Activated T-cell treated with anti-CD3 and anti-CD28 coated beads, Interleukin-2, amount 50 U/mL, for 4 hours (primary cell): ENCODE measurements at places on chromosomes 12 and 14.
A peak's percentile ranks its signal among the peaks of the same experiment; 100 is the strongest.

DNA sequence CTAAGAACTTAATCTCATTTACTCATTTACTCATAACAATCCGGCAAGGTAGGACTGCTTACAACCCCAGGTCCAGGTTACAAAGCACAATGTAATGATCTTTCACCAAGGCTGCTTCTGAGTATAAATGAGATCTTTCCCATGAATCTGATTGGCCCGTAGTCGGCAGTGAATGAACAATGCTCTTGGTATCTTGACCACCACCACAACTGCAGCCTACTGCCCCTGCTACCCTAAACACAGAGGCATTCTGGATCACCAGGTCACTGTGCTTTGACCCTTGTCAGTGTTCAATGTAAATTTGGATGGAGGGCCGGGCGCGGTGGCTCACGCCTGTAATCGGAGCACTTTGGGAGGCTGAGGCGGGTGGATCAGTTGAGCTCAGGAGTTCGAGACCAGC, 15.9 kb downstream of the FAM181A start:
- no peak for DNase-seq

DNA sequence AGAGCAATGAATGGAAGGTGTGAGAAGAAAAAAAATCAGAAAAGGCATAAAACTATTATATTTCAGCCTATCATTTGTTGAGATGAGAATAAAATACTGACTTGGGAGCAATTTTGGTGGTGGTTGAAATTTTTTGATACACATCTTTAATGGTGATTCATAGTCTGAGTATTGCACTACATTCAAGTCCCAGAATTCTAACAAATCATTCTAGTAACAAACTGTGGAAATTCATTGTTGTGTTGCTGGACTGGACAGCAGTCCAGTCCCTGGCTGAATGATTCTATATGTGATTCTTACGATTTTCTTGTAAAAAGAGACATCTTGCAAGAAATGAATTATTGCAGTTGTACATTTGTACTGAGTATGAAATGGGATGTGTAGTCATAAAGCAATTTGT, 268.6 kb downstream of the TRHDE start:
- no peak for DNase-seq

DNA sequence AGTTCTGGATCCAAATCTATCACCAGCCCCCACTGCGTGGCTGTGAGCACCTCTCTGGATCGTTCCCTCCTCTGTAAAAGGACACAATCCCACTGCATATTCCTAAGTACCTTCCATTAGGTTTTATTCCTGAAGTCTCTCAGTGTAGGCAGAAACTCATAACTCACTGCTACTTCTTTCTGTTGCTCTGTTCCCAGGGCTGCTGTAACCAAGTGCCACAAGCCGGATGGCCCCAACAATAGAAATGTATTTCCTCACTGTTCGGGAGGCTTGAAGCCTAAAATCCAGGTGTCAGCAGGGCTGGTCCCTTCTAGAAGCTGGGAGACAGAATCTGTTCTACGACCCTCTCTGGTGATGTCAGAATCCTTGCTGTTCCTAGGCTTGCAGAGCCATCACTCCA, 24.9 kb downstream of the FOXN3 start:
- no peak for DNase-seq

- DNase-seq: no peak
These were observed 419.7 kb upstream of the PRICKLE1 start for GRCh38 chr12:43008953-43009845.

- no peak for DNase-seq
These were observed 404 bp upstream of the CCDC91 start for GRCh38 chr12:28189784-28190320.

- DNase-seq: no peak
These were observed 120.4 kb upstream of the KRR1 start for GRCh38 chr12:75631831-75632230.

DNA sequence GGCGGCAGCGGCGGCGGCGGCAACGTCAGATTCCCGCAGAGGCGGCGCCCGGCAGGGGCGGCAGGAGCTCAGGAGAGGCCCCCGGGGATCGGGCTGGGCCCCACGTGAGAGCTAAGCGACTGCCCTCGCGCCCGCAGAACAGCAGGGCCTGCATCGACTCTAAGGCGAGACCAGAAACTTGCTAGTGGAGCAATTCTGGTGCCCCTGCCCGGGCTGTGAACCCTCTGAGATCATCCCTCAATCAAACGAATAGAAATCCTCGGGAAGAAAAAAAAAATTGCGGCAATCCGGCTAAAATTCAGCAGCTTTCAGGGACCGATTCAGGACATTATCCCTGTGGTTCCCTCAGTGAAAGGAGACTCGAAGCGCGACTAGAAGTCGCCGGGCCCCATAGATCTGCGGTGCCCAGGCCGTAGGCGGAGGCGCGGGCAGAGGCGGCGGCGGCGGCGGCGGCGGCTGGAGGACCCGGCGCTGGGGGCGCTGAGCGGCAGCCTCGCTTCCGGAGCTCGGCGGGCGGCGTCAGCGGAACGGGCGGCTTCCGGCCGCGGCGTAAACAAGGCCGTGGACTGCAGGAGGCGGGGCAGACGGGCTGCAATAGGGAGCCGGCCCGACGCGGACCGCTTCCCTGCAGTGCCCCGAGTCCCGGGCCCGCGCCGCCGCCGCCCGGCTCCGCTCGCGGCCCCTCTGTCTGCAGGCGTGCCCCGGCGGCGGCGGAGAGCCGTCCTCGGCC, at the start of gene KLHDC2:
TSS of gene KLHDC2 (plus strand) at position 583 of the 730 bp plus-strand sequence. CDS start 316 bp downstream, outside the sequence.
- DNase-seq: peak; percentile 82

GRCh38 chr12:76259660-76260389, 88.4 kb downstream of the BBS10 start:
- DNase-seq: no peak

GRCh38 chr12:51643951-51644350, 52.9 kb downstream of the SCN8A start:
- no peak for DNase-seq

DNA sequence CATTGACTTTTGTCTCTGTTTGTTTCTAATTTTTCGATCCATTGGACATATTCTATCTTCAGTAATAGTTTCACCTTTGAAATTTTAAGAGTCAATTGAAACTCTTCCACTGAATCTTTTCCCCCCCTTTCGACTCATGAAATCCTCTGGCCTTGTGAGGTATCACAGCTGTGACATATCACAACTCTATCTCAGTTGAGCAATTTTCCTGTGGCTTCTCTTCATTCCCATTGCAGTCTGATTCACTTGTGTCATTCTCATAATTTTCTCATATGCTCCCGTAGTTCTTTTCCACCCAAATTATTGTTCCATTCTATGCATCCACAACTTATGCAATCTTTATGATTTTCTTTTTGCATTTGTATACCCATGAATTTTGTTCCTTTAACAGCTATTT, 261.6 kb downstream of the DACT1 start:
- DNase-seq: no peak

DNA sequence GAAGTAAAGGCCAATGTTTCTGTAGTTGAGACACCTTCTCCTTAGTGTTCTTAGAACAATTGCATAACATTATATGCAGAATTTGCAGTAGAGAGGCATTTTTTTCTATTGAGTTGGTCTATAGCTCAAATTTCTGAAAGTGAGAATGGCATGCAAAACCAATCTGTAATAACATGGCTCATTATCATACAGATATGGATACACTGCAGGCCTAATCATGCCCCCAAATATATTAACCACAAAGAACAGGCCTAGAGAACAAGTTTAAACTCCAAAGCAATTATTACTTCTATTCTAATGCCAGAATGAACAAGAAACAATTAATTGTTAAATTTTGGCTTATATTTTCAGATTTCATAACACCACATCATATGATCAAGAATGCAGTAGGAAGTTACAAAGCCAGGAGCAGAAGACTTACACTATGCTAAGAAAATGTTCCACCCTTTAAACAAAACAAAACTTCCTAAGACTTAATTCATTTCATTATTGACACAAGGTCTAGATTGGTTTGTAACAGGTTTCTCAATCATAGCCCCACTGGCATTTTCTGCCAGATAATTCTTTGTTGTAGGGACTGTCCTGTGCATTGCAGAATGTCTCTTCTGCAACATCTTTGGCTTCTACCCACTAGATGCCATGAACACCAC, 26.9 kb downstream of the TMTC1 start:
- DNase-seq: no peak

DNA sequence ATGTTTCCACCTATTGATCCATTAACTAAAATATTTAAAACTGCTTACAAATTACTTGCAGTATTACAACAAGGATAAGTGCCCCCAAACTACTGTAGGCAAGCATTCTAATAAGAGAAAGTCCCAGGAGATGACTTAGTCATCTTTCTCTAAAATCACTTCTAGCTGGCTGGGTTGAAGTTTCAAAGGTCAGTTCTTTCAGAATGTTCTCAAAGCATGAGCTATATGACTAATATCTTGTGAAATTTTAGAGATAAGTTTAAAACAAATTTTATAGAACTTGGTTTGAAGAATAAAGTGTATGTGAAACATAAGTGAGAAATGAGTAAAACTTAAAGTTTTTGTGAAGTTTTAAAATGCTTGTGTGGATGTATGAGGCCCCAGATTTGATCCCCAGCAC, 24.3 kb upstream of the OR6J1 start:
- no peak for DNase-seq

DNA sequence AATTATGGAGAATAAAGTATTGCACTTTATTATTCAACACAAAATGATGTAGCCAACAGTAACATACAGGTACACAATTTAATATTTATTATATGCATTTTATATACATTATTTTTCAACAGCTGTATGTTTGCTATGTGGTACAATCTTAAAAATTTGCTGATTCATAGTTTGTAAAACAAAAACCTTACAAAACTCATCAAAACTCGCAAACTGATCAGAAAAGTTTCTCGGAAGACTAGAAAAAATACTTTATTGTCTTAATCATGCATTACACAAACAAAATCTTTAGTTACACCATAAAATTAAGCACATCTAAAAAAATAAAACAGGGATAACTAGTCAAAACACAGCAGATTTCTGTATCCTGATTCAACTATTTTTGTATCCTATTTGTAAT, 19.5 kb downstream of the COCH start:
- no peak for DNase-seq

DNA sequence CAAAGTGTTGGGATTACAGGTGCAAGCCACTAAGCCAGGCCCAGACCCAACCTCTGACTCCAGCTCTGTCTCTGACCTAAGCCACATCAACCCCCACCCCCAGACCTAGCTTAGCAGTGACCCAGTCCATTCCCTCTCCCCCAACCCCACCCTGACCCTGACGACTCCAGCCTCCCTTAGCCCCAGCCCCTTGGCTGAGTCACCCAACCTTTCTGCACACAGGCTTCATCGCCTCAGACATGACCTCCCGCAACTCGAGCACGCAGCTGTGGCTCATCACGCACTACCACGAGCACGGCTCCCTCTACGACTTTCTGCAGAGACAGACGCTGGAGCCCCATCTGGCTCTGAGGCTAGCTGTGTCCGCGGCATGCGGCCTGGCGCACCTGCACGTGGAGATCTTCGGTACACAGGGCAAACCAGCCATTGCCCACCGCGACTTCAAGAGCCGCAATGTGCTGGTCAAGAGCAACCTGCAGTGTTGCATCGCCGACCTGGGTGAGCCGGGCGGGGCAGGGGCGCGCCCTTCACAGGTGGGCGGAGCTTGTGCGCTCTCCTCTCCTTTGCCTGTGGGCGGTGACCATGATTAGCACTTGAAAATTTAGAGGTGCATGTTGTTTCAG, 7.8 kb downstream of the ACVRL1 start:
- no peak for DNase-seq

DNA sequence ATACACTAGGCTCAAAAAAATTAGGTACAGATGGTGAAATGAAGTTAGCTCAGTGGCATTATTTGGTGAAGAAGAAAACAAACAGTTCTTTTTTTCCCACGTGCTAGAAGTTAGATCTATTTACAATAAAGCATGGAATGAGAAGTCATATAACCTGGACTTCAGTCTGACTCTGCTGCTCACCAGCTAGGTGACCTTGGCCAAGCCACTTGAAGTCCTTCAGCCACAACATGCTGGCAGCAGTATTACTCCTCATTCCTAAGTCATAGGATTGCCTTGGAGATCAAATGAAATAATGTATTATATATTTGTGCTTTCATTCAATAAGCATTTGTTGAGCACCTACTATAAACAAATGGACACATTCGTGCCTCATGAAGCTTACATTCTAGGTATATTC, 45.2 kb downstream of the PTHLH start:
- no peak for DNase-seq

DNA sequence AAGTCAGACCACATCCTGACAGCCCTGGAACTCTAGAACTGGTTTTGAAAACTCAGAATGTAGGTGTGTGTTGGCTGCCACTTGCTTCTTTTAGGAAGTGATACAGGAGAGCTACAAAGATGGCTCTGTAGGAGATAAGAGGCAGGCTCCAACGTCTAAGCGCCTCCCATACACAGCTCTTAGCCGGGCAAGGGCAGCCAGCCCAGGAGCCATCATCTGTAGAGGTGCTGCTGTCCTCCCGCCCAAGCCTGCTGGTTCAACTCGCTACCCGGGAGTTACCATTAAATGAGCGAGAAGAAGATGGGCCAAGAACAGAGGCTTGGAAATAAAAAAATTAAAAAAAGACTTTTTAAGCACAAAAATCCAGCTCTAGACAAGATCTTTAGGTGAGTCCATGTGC, 61.2 kb upstream of the DIO3 start:
- DNase-seq: no peak

DNA sequence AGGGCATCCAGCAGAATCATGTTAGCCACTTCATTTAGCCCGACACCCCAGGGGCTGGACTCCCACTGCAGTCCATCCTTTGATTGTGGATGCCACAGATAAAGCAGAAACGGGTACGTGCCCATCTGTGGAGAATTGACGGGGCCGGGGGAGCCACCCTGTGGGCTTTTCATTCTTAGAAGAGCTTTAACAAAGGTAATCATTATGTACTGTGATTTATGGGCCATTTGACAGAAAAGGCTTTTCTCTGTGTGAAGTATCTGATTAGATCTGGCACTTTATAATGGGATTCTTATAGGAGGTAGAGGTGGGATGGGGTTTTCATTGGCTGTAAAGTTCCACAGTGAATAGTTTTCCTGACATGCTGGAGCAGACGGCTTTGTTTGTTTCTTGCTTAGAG, 40.4 kb downstream of the AACS start:
- DNase-seq: no peak

GRCh38 chr12:85130646-85131045, 94.5 kb downstream of the LRRIQ1 start:
- no peak for DNase-seq

GRCh38 chr14:80930836-80931389, 10.6 kb downstream of the CEP128 start:
- peak; percentile 14 for DNase-seq

- DNase-seq: no peak
These were observed 26.7 kb downstream of the NTN4 start for GRCh38 chr12:95763809-95764253.
